ENCODE measurements at places on chromosomes 1 and 21.

DNA sequence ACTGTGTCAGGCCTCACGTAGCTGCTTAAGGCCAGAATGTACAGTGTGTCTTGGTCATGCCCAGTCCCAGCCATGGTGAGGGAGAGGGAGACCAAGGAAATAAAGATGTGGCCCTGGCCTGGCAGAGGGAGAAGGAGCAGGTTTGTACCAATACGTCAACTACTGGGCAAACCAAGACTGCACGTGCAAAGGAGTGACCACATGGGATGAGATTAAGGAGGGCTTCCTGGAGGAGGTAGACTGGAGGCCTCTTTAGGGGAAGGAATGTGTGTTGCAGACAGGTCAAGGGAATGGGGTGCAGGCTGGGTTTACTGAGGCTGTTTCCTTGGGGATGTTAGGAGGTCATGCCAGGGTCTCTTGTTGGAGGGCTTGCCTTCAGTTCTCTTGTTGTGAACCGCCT, 7.8 kb downstream of the PLOD1 start:
- no peak for DNase-seq

DNA sequence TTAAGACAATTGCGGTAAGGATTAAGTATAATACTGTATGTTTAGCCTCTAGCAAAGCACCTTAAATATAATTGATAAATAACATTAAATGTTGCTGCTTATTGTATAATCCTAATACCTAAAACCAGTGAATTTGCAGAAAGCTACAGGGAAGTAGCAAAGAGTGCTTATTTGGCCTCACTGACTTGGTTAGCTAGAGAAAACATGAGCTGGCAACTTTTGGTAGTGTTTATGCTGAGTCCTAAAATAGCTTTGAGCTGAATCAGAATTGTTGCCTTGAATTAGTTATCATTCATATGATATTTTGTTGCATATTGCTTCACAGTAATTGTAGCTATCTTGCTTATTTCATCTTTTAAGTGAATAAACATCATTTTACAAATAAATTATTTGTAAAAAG, 3.5 kb downstream of the TRIM67 start:
- no peak for DNase-seq

DNA sequence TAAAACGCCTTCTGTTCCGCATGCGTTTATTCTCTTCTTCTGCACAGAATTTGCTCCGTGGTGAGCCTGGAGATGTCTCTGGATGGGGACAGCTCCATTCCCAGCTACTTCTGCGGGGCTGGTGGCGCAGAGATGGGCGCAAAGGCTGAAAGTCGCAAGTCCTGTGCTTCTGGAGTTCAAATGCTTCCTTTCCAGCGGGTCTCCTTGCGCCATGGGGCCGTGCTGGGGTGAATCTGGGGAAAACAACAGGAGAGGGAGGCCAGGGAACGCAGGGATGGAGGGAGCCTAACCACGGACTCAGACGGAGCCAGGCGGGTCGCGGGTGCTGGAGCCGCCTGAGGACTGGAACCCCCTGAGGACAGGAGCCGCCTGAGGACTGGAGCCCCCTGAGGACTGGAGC, 2.9 kb upstream of the OR2T12 start:
- peak; percentile 3 for DNase-seq

GRCh38 chr1:64928325-64928724, 38.0 kb downstream of the JAK1 start:
- DNase-seq, result no peak

DNA sequence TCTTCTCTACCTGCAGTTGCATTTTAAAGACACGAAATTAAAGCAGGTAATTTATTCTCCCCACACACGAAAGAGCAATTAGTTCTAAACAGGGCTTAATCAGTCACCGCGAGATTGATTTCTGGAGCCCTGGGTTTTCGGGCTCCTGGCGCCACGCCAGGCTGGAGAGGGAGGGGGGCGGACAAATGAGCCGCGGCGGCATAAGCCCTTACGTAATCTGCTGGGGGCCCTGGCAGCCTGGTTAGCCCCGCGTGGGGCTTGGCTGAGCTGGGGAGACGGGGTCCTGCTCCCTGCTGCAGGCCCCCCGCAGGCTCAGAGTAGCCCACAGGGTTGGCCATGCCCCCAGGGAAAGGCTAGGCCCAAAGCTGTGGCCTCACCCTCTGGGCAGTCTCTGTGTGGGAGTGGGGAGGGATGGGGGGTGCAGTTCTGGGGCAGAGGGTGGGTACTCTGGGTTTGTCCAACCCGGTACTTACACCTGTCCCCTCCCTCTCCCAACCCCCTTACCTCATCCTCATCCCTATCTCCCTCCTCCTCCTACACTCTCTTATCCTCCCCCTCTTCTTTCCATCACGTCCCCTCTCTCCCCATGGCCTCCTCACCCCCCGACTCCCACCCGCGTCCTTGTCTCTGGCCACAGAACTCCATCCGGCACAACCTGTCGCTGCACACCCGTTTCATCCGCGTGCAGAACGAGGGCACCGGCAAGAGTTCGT, 19.9 kb downstream of the FOXO6 start:
- no peak for DNase-seq

- no peak for DNase-seq
Measured at GRCh38 chr1:74731399-74732052, 1.3 kb downstream of the CRYZ start.

DNA sequence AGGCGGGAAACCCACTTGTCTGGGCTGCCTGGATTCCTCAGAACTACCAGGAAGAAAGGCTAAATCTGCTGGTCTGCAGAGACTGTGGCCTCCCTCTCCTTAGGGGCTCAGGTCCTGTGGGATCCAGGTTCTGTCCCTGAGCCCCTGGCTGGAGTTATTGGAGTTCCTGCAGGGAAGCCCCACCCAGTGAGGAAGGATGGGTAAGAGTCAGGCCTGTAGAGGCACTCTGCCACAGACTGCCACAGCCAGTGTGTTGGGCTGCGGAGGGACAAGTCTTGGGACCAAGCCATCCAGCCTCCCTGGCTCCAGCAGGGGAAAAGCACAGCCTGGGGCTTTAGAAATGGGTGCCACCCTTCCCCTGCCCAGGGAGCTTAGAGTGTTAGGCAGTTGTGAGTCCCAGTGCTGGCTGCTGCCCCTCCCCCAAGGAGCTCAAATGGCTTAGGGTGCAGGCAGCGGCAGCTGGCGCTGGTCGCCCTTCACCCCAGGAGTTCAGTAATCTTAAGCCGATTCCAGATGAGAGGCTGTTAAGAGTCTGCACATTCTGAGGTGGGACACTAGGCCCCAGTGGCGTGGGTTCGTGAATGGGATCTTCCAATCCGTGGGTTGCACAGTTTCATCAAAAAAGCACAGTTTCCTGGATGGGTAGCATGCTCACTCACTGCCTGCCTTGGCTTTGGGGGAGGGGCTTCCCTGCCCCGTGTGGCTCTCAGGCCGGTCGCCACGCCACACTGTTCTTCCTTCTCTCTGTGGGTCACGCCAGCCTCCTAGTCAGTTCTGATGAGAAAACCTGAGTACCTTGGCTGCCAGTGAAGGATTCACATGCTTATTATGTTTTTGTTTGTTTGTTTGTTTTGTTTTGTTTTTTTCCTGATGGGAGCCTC, 57.6 kb upstream of the FMO3 start:
- no peak for DNase-seq

GRCh38 chr1:30705698-30706097, 17.7 kb downstream of the MATN1 start:
- DNase-seq, result no peak

DNA sequence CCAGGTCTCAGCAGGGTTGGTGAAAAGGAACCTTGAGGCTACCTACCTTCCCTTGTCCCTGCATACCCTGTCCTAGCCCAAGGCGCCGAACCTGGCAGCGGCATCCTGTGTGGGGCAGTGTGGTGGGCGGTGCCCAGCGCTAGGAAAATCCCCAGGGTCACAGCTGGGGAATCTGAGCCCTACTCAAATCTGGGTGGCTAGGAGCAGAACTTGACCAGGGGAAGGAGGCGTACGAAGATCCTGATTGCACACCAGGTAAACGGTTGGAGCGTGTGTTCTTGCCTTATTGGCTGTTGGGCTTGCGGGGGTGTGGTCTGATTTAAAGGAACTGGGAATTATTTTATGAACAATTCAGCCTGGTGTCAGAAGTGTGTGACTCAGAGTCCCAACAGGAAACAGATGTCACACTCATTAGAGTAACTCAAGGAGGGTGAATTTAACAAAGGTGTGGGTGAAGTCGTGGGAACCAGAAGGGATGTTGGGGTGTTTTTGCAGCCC, 118.6 kb downstream of the LRIG2 start:
- peak; percentile 14 for DNase-seq

DNA sequence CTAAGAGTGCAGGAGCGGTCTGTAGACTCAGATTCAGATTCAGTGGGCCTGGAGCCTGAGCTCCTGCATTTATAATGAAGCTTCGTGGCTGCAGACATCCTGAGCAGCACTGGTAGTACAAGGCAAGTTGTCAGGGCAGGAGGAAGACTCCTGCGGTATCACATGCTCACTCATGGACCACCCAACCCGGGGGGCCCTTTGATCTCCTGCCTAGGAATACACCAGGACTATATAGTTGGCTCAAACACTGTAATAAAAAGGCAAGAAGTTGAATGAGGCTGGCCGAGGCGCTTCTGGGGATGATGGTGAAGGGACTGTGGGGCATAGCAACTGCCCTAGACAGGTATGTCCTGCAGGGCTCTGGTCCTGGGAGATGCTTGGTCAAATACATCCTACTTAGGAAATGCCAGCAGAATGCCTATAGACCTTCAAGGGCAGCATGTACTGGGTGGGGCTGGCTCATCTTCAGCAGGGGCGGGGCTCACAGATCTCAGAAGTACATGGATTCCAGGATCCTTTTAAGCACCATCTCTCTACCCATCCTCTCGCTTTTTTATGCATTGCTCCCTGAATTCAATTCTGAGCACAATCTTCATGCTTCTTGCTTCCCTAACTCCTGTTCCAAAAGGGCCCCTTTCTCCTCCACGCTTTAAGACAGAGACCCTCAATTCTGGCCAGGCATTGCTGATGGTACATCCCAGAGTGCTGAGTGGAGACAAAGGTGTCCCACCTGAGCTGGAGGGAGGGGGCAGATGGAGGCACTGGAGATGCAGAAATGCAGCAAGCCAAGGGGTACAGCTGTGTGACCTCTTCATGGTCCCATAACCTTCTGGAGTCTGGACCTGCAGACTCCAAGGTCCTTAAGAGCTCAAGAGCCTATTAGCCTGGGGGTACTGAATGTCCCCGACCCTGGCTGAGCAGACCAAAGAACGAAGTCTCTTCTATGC, 2.1 kb upstream of the RAP1GAP start:
- DNase-seq, result no peak

GRCh38 chr1:30756545-30757351, 826 bp downstream of the LAPTM5 start:
- DNase-seq, result no peak

DNA sequence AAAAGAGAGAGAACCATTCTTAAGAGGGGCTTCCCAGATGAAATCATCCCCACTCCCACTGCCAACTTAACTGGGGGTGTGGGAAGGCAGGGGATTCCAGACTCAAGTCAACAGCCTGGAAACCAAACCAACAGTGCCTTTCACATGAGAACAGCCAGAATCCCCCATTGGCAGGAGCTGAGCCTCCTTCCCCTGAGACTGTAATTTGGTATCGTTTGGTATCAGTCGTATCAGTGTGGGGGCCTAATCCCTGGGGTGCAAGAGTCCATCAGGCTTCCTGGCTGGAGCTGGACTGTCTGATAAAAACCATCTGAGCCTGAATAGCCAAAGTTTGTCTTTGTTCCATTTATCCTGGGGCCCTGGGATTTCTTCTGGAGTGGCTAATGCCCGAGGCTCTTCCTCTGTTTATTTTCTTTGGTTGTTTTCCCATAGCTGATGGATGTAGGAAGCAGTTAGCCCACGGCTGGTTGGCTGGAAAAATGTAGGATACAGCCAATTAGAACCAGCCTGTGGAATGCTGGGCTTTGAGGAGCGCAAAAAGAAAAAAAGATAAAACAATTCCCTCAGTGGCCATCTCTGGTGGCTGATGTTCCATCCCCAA, 84.6 kb downstream of the LAMC2 start:
- peak; percentile 81 for DNase-seq

GRCh38 chr1:153963850-153964331, 554 bp upstream of the SLC39A1 start:
- no peak for DNase-seq

GRCh38 chr1:151822404-151822803, 9.2 kb downstream of the RORC start:
- DNase-seq, result no peak

GRCh38 chr1:38283696-38284470, 237.3 kb upstream of the POU3F1 start:
- DNase-seq, result no peak

- no peak for DNase-seq
Measured at GRCh38 chr1:111269825-111270406, 20.7 kb upstream of the CHIA start.

DNA sequence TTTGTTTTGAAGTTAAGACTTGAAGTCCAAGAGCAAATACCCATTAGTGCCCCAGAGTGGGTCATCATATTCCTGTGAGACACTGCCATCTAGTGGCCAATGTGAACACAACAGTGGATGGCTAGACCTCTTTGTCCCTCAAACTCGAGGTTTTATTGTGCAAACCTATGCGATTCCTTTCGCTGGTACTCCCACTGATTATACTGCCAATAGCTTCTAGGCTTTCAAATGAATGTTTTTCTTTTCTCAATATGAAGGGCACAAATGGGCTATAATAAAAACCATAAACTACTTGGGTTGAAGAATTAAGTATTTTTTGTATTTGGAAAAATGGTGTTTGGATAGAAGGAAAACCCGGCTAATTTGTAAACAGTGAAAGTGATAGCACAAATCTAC, 100.4 kb upstream of the ZNF281 start:
- peak; percentile 93 for DNase-seq

DNA sequence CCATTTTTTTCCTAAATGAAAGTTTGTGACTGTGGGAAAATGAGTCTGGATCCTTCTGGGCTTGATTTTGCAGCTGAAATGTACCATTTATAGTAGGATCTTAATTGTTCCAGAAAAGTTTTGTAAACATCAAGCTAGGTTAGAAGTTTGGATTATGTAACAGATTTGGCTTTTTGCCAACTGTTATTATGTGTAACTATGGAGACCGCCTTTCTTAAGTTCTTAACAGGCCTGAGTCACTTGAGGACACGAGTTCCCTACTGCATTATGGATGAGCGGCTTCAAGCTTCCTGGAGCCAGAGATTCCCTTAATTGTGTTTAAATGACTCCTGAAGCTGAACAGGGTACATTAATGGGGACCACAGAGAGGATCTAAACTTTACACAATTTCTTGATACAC, 22.2 kb downstream of the SLC25A33 start:
- peak; percentile 76 for DNase-seq

GRCh38 chr1:204514828-204515227, 1.4 kb upstream of the MDM4 start:
- DNase-seq, result no peak

- no peak for DNase-seq
Measured at GRCh38 chr1:244029124-244029523, 22.0 kb upstream of the ZBTB18 start.

DNA sequence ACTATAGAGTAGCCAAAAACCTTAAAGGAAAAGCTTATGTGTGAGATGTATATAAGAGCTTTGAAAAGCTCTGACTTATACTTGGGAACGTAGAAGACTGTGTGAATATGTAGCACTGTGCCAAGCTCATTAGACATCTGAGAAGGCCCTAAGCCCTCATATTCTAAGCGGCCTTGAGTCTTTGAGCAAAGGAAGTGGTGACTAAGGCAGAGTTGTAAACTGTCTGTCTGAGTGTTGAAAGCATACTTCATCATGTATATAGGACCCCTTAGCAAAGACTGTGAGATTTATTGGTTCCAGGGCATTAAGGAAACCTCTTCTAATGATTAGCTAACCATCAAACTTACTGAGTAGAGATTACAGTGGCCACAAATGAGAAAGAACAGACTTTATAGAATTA, 153.3 kb upstream of the LYPLAL1 start:
- no peak for DNase-seq

GRCh38 chr1:22810378-22810777, 99.7 kb downstream of the EPHB2 start:
- DNase-seq, result no peak

All from COLO829 (cell line).